ENCODE measurements at places on chromosomes 4 and X.

DNA sequence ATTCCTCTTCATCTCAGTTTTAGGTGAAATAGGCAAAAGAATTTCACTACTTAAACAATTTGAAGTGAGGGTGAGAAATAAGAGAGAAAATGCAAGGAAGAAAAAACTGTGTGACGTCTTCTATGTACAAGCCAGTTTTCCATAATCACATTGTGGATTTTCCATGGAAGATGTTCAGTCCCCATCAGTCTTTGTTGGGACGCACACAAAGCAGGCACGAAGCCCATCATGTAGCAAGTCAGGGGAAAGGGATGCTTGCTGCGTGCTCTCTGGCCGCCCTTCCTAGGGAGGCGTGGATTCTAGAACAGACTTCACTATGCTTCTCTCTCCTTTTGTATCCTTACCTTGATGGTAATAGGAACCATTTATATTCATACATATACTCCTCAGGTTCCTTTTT is 54.7 kb downstream of the RBPJ start:
- DNase-seq: no peak

GRCh38 chr4:86521373-86521969 is 72.6 kb upstream of the PTPN13 start:
- no peak for DNase-seq

DNA sequence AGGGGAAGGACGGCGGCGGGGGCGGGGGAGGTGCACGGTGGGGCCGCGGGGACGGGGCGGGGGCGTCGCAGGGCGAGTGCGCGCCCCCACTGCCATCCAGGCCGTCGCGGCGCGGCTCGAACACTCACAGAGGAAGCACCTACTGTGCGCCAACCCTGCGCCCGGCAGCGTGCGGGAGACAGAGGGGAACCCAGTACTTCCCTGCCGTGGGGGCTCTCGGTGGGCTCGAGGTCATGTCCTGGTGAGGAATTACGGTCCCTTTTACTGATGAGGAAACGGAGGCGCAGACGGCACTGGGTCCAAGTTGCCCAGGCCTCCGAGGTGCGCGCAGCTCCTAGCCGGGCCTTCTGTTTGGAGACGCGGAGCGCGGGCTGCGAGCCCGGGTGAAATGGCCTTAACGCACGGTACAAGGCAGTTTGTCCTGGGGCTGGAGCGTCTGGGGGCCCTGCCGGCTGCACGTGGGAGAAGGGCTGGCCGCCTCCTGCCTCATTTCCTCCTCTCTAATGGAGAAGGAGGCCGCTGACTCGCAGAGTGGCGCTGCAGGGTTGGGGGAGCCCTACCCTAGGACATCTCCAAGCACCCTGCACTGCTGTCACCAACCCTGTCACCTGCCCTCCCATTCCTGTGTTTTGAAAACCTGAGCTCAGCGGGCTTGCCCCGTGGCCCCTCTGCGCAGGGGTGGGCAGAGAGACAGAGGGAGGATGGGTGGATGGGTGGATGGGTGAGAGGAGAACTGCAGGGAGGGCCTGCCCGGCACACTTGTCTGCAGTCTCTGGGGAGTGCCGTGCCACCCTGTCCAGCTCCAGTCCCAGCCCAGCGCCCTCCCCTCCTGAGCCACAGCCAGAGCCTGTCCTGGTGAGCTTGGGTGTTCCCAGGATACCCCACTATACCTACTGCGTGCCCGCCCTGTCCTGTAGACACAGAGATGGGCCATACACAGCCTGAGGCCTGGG is 106.0 kb downstream of the ADRA2C start:
- no peak for DNase-seq

- DNase-seq: no peak
Observed at GRCh38 chr4:74971862-74972261, 38.9 kb downstream of the PARM1 start.

GRCh38 chrX:19867411-19867732 is 20.0 kb downstream of the SH3KBP1 start:
- DNase-seq: no peak

- no peak for DNase-seq
Observed at GRCh38 chrX:39985551-39985950, 112.2 kb downstream of the BCOR start.

DNA sequence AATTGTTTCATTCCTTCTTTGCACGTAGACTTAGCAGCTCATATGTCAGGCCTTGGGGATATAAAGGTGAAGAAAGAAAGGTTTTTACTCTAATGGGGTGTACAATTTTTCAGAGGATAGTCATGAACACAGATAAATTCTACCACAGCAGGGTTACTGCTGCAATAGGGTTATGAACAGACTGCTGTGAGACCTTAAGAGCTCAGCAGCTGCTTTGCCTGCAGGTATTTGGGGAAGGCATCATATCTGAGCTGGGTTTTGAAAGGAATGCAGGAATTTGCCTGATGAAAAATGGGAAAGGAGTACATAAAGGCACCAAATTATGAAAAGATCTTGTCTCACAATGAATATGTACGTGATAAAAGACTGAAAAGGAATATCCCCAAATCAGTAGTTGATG is 128.9 kb downstream of the CEP135 start:
- DNase-seq: no peak

DNA sequence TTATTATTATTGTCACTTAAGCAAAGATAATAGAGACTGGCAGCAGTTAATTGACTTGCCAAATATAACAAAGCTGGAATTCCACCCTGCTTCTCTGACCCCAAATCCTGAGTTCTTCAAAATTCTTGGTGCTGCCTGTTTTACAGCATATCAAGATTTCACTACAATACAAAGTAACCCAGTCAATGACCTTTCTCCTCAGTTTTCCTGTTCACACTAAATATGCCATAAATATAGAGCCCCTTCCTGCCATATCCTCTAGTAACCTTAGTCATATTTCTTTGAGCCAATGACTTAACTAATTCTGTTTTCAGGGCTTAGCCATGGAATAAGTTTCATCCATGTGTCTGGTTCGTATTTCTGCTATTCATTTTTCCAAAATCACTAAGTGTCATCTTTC is 315.3 kb upstream of the HS3ST1 start:
- no peak for DNase-seq

GRCh38 chrX:63281465-63281864 is 69.7 kb downstream of the SPIN4 start:
- DNase-seq: no peak

DNA sequence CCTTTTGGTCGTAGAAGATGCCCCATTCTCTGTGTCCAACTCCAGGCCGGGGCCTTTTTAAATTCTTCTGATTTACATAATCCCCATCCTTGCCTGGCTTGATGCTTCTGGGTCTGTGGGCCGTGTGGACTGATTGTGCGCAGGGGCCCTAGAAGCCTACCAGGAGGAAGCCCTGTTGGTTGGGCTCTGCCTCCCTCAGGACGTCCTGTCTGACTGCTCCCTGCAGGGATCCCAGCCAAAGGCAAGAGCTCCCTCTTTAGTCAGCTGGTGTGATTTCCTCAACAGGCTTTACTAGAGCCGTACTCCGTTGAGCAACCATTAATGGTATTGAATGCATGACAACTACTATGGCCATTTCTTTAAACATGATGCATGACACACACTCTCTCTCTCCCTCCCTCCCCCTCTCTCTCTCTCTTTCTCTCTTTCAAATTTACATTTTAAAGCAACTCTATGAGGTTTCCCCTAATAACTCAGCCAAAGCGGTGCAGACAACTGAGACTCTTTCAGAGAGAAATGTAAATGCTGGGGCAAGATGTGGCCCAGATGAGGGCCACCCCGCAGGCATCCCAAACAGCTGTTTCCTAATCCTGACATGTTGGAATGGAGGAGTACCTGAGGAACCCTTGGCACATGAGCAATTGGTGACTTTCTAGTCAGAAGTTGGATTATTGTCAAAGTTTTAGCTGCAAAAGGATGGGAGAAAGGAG is 117.3 kb downstream of the DRD5 start:
- no peak for DNase-seq

DNA sequence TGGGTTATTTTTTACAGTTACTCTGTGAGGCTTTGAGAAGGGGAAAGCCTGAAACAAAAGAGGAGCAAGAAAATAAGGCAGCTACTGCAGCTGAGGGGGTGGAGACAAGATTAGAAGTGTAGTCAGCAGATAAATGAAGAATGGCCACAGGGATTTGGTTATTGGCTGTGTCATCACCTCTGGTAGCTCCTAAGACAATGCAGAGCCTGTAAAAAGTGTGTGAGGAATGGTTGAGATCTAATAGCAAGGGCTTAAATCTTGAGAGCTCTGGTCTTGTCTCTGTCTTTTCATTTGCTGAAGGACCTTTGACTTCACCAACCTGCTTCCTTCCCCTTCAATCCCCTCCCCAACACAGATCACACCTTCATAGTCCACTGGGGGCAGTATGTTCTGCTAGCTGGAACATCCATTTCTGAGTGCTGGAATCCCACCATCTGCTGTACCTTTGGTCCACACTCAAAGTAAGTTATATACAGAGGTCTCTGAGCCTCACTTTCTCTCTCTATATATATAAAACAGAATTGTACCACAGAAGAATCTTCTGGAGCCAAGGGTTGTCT is 213.7 kb upstream of the ZIC3 start:
- no peak for DNase-seq

DNA sequence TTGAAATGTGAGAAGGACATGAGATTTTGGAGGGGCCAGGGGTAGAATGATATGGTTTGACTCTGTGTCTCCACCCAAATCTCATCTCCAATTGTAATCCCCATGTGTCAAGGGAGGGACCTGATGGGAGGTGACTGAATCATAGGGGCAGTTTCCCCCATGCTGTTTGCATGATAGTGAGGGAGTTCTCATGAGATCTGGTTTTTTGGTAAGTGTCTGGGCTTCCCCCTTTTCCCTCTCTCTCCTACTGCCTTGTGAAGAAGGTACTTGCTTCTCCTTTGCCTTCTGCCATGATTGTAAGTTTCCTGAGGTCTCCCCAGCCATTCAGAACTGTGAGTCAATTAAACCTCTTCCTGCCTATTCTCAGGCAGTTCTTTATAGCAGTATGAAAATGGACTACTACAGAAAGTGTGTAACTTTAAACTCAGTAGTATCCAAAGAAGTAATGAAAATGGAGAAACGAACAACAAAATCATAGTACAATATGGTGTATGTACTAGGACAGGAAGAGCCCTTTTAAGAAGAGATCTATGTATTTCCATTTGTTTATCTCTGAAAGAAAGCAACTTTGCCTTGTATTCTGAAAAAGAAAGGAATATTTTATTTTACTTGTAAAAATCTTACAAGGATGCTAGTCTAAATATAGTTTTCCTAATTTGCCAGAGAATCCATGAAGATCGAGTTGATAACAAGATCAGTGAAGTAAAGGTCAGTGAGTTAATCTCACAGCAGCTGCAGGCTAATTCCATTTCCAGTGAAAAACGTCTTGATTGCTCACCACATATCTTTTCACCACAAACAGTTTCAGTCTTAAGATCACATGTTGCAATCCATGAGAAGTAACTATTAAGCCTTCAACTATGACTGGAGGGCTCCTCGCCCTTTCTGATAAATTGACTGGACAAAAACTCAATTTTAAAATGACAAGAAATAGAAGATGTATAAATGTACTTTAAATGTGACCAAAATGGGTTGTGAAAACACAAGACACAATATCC is 20.5 kb downstream of the PKD2 start:
- DNase-seq: no peak

DNA sequence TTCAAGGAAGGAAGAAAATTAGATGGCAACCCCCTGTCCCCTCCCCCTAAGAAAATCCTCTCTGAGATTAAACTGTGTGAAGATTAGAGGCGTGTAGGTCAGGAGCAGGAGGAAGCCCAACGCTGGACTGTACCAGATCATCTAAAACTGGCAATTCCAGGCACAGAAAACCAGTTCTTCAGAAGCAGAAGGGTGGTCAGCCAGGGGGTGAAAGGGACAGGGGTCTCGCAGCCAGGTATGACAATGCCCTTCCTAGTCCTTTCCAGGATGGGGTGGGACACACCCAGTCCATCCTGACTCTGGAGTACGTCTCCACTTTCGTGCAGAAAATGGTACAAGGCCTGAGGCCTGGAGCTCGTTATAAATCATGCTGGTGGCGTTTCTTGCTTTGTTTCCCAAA is 3.3 kb upstream of the RHOH start:
- no peak for DNase-seq

DNA sequence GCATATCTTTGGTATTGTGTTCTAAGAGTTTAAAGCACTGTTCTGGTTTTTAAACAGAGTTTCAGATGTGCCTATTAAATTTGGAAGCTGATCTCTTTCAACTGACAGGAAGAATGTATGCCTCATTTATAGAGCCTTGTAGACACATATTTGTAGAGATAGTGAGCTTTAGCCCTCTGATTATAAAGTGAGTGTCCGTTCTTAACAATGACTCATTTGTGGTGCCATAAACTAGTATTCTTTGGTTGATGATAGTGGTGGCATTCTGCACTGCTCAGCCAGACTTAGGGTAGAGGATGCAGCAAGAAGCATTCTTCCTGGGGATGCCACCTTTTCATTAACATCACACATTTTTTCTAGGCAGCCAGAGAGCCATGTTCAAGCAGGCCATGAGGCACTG is 121.7 kb downstream of the TLL1 start:
- no peak for DNase-seq

GRCh38 chrX:39716401-39716800 is 381.4 kb downstream of the BCOR start:
- DNase-seq: no peak

DNA sequence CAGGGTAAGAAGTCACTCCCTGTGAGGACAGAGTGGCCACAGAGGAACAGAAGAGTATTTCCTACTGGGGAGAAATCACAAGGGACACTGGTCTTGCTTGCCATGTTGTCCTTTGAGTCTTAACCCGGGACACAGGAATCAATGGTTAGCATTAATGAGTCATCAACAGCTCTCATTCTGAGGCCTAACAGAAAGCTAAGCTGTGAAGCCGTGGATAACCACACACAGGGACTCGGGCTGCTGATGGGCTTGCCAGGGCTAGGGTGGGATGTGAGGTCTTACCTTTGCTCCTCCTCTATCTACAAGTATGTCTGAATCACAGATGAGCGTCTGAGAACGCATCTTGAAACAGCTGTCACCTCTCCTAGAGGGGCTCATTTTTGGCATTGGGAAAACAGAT is 22.2 kb downstream of the HELT start:
- no peak for DNase-seq

DNA sequence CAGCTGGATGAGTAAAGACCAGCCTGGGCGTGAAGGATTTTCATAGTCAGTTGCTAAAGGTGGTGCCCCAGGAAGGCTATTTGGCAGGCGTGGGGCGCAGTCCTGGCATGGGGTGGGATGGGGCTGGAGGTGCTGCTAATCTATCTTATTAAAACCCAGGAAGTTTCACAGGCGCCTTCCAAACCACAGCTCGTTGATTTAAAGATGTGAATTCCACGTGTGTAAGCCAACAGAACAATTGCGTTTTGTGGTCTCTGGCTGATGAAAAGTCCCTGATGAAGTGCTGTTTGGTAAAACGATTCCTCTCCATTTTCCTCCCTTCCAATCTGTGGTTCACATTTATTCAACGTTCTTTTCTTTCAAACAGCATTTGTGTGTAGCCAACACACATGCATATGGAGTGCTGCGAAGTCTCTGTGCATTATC is 105.0 kb downstream of the TBL1X start:
- no peak for DNase-seq

- no peak for DNase-seq
Observed at GRCh38 chrX:136847874-136848273, 32.7 kb downstream of the RBMX start.

- no peak for DNase-seq
Observed at GRCh38 chr4:23899565-23899964, 9.7 kb upstream of the PPARGC1A start.
